ENCODE measurements at places on chromosomes 16 and 17.

- no peak for DNase-seq
Measured at GRCh38 chr16:26749072-26749471, 317.7 kb upstream of the C16orf82 start.

GRCh38 chr17:57442914-57443571 is 186.7 kb downstream of the MSI2 start:
- peak; percentile 99 for DNase-seq

DNA sequence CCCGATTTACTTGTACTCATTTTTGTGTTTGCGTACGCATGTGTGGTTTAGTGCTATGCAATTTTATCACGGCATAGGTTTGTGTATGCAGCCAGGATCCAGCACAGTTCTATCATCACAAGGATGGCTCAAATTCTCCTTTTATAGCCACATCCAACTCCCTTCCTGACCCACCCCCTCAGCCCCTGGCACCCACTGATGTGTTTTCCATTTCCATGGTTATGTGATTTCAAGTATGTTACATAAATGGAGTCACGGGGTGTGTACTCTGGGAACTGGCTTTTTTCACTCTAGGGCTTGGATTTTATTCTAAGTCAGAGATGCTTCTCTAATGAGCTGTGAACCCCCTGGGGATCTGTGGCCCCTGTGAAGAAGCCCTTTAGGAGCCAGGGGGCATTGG is 16.8 kb downstream of the IL4R start:
- peak; percentile 79 for DNase-seq

GRCh38 chr16:1332618-1333148 is 762 bp upstream of the BAIAP3 start:
- DNase-seq, result no peak

- no peak for DNase-seq
Measured at GRCh38 chr17:57412520-57413096, 156.3 kb downstream of the MSI2 start.

DNA sequence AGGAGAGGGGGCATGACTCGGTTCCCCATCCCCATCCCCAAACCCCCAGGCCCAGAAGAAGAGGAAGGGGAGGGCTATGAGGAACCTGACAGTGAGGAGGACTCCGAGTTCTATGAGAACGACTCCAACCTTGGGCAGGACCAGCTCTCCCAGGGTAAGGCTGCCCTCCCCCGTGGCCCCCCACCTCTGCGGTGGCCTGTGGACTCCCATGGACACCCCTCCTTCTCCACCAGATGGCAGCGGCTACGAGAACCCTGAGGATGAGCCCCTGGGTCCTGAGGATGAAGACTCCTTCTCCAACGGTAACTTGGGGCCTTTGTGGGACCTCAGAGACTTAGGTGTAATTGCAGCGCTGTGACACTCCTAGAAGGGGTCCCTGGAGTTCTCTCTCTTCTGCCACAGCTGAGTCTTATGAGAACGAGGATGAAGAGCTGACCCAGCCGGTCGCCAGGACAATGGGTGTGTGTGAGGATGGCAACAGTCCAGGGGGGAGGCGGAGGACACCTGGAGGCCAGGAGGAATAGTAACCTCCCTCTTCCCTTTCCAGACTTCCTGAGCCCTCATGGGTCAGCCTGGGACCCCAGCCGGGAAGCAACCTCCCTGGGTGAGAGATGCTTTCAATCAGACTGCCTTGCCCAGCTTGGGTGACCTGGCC is 5.6 kb downstream of the CD19 start:
- DNase-seq, result no peak

DNA sequence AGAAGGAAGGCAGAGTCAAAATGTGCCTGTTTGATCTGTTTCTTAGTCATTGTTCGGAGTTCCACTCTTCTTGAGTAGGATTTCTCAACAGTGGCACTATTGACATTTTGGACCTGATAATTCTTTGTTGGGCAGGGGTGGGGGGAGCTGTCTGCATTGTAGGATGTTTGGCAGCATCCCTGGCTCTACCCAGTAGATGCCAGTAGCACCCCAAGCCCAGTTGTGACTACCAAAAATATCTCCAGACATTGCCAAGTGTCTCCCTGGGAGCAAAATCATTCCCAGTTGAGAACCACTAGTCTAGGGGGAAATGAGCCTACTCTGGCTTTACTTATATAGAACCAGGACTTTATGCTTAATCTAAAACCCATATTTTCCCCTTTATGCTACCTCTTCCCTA is 1.1 kb upstream of the GFOD2 start:
- DNase-seq, result no peak

DNA sequence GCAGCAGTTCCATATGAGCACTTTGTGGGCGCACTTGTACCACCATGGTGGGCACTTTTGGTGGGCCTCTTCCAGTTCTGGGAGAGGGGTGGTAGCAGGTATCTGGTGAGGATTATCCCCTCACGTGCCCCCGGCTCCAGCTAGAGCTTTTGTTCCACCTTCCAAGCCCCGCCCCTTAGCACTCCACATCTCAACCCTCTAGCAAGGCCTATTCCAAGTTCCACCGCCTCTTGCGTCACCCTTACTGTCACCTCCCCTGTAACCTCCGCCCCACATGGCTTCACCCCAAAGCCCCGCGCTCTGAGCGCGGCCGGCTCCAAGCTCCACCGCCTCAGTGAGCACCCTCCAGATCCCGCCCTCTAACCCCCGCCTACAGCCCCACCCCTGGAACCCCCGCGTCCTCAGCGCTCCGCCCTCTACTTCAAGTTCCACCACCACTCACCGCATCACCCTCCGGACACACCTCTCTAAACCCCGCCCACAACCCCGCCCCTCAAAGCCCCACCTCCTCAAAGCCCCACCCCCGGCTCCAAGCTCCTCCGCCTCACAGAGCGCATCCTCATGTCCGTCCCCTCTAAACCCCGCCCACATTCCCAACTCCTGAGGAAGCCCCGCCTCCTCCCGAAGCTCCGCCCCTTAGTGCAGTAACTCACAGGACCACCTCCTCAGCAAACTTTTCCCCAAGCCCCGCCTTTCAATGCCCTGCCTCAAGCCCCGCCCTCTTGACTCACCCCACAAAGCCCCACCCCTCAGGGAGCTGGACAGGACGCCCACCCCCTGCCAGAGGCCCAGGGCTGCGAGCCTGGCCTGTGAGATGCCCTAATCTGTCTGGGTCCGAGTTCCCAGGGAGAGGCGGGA is 11.1 kb downstream of the SCN4A start:
- peak; percentile 29 for DNase-seq

- no peak for DNase-seq
Measured at GRCh38 chr17:65398040-65398787, 163.2 kb downstream of the AXIN2 start.

- DNase-seq, result peak; percentile 47
Measured at GRCh38 chr17:76805319-76805718, 62.9 kb upstream of the MGAT5B start.

DNA sequence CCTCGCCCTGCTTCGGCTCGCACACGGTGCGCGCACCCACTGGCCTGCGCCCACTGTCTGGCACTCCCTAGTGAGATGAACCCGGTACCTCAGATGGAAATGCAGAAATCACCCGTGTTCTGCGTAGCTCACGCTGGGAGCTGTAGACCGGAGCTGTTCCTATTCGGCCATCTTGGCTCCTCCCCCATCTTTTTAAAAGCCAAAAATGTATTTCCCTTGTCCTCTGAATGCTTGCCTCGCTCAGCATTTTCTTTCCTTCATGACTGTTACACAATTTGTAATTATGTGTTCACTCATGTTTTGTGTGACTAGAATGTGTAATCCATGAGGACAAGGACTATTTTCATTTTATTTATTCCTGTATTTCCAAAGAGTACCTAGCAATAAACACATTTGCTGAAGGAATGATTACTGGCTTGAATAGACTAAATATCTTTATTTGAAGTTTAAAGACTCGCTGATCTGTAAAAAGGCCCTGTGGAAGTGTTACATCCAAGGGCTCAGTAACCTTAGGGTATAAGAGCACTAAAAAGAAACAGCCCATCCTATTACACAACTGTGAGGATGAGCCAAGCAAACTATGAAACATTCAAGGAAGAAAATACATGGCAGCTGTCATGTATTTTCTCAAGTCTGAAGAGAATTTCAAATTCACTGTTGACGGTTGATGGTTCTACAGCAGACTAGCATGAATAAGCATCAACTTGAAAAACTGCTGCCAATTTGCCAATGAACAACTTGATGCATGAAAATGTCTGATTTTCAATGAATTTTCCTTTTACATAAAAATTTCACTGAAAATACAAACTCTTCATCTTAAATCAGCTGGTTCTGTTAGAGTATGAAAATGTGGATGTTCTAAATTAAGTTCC is 192.6 kb downstream of the MYO1D start:
- DNase-seq, result no peak

DNA sequence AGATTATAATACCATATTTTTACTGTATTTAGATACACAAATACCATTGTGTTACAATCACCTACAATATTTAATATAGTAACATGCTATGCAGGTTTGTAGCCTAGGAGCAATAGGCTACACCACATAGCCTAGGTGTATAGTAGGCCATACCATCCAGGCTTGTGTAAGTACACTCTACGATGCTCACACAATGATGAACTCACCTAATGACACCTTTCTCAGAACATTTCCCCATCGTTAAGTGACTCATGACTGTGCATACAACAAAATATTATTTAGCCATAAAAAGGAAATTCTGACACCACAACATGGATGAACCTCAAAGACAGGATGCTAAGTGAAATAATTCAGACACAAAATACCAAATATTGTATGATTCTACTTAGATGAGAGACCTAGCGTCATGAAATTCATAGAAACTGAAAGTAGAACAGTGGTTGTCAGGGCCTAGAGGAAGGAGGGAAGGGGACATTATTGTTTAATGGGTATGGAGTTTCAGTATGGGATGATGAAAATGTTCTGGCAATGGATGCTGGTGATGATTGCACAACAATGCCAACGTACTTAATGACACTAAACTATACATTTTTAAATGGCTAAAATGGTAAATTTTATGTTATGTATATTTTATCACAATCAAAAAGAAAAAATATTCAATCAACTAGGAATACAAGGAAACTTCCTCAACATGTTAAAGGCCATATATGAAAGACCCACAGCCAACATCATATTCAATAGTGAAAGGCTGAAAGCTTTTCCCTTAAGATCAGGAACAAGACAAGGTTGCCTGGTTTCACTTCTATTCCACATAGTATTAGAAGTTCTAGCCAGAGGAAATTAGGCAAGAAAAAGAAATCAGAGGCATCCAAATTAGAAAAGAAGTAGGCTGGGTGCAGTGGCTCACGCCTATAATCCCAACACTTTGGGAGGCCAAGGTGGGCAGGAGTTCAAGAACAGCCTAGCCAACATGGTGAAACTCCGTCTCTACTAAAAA is 5.9 kb upstream of the C16orf87 start:
- DNase-seq, result no peak

- DNase-seq, result peak; percentile 59
Measured at GRCh38 chr16:13305019-13305755, 403.8 kb downstream of the SHISA9 start.

DNA sequence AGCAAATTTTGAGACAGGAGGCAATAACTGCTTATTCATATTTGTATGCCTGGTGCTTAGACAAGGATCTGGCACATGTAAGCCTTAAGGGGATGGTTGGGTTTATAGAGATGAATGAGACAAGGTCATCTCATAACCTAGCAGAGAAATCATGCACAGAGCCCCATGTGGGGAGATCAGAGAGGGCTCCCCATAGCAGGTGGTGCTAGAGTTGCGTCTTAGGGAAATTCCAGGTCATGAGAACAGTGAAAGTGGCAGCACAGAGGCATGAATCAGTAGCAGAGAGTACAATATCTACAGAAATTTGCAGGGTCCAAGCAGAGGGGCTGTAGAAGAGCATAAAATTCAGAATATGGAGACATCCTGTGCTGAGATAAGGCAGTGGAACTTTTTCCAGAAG is 57.3 kb downstream of the SLC6A2 start:
- DNase-seq, result no peak

Data from LHCN-M2 (cell line).